ENCODE measurements at places on chromosomes 13 and 19. TPM values are rescaled to one million over a fixed set of nuclear protein-coding genes. Genes with fewer than 3 reads are reported as not detected.

PLK5 gene
- not detected for polyA plus RNA-seq

DZIP1 gene
- 16.5 TPM for polyA plus RNA-seq

SIAH3 gene
- polyA plus RNA-seq: not detected

DHDH gene
- 0.30 TPM for polyA plus RNA-seq

EXOC3L2 gene
- 1.1 TPM for polyA plus RNA-seq

ERICH6B gene
- polyA plus RNA-seq: not detected

AP2A1 gene
- 82.4 TPM for polyA plus RNA-seq

LENG9 gene
- 19.7 TPM for polyA plus RNA-seq

C3 gene
- 538 TPM for polyA plus RNA-seq

PRR20C gene
- polyA plus RNA-seq: not detected

SLC25A41 gene
- 0.21 TPM for polyA plus RNA-seq

SIGLEC12 gene
- polyA plus RNA-seq: not detected

RFX1 gene
- 5.8 TPM for polyA plus RNA-seq

DCLK1 gene
- 113 TPM for polyA plus RNA-seq

THSD1 gene
- polyA plus RNA-seq: 4.4 TPM

POLR1G gene
- polyA plus RNA-seq: 2.3 TPM

C1QTNF9 gene
- 1.3 TPM for polyA plus RNA-seq

PLIN4 gene
- 73.6 TPM for polyA plus RNA-seq

ZNF541 gene
- polyA plus RNA-seq: 0.45 TPM

ZNF17 gene
- polyA plus RNA-seq: 2.0 TPM

LHB gene
- polyA plus RNA-seq: not detected

PDX1 gene
- not detected for polyA plus RNA-seq

MYO9B gene
- 48.1 TPM for polyA plus RNA-seq

ZNF528 gene
- 4.3 TPM for polyA plus RNA-seq

SETDB2 gene
- polyA plus RNA-seq: 2.5 TPM

CFAP97D2 gene
- 5.1 TPM for polyA plus RNA-seq

AKT1S1 gene
- 43.5 TPM for polyA plus RNA-seq

ATP7B gene
- polyA plus RNA-seq: 3.2 TPM

SLC6A16 gene
- 1.6 TPM for polyA plus RNA-seq

MICOS13 gene
- 96.2 TPM for polyA plus RNA-seq

ZNF44 gene
- polyA plus RNA-seq: 3.3 TPM

PSG5 gene
- polyA plus RNA-seq: not detected
